Colonic mucosa (tissue), 4 donors: ENCODE measurements at places on chromosomes 7 and 10. TPM values are rescaled to one million over a fixed set of nuclear protein-coding genes. Genes with fewer than 3 reads are reported as not detected.

The BAIAP2L1 gene
- 63.9 TPM for total RNA-seq

The SFRP4 gene
- total RNA-seq: 0.42 TPM

The GLCCI1 gene
- total RNA-seq: 8.3 TPM

The ZNF727 gene
- 0.69 TPM for total RNA-seq

The HPS1 gene
- total RNA-seq: 69.5 TPM

The TMEM184A gene
- total RNA-seq: 35.8 TPM

The DYDC2 gene
- total RNA-seq: 1.5 TPM

The DIP2C gene
- total RNA-seq: 11.2 TPM

The PITX3 gene
- not detected for total RNA-seq

The GRB10 gene
- 10.3 TPM for total RNA-seq

The MAT1A gene
- 1.8 TPM for total RNA-seq

The AKR1C4 gene
- total RNA-seq: not detected

The PURB gene
- 18.8 TPM for total RNA-seq

The UBTD1 gene
- 1.8 TPM for total RNA-seq

The MMP21 gene
- not detected for total RNA-seq

The MBLAC1 gene
- total RNA-seq: 1.9 TPM

The DNAJC30 gene
- total RNA-seq: 9.7 TPM
